ENCODE measurements at places on chromosomes 11 and 22.

DNA sequence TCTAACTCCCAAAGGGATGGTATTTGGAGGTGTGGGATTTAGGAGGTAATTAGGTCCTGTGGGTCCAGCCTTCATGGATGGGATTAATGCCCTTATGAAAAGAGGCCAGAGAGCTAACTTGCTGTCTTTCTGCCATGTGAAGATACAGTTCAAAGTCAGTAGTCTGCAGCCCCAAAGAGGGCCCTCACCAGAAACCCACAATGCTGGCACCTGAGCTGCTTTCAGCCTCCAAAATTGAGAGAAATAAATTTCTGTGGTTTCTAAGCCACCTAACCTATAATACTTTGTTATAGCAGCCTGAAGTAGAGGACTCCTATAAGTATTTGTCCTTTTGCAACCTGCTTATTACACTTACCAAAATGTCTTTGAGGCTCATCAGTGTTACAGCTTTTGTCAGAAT lies 16.2 kb downstream of the ATM start:
- DNase-seq: no peak

- DNase-seq: no peak
These were observed 15.3 kb downstream of the MICAL2 start for GRCh38 chr11:12125609-12126149.

- DNase-seq: no peak
These were observed 1.9 kb downstream of the SMTNL1 start for GRCh38 chr11:57539342-57539741.

- DNase-seq: no peak
These were observed 59.7 kb upstream of the BARX2 start for GRCh38 chr11:129315781-129316579.

- DNase-seq: no peak
These were observed 77.7 kb downstream of the GAB2 start for GRCh38 chr11:78339945-78340344.

DNA sequence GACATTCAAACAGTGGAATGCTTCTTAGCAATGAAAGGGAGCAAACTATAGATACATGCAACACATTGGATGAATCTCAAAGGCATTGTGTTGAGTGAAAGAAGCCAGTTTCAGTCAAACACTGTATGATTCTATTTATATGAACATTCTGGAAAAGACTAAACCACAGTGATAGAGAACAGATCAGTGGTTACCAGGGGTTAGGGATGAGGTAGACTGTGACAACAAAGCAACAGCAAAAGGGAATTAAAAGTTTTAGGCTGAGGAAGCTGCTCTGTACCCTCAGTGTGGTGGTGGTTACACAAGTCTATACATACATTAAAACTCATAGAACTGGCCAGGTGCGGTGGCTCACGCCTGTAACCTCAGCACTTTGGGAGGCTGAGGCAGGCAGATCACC lies 23.0 kb downstream of the FDX1 start:
- no peak for DNase-seq

DNA sequence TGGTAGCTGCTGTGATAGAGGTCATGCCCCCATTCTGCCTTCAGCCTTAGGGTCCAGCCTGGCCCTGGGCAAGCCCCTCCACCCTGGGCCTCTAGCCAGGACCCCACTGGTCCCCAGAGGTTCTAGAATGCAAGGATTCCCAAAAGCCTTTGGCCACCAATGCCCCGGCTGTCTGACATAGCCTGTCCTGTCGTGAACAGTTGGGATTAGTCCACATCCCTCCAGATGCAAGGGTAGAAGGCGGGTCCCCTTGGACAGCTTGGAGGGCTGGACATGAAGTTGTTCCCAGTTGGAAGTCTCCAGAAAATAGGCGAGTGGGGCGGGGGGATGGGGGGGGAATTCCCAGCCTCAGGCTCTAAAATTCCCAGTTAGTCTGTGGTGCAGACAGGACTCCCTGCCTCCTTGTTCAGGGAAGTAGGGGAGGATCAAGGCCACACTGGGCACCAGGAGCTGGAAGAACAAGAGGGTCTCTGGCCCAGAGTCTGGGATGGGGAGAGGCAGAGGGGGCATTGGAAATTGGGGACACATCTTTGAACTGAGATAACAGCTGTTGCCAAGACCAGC lies 5.2 kb upstream of the ADORA2A start:
- DNase-seq: no peak

DNA sequence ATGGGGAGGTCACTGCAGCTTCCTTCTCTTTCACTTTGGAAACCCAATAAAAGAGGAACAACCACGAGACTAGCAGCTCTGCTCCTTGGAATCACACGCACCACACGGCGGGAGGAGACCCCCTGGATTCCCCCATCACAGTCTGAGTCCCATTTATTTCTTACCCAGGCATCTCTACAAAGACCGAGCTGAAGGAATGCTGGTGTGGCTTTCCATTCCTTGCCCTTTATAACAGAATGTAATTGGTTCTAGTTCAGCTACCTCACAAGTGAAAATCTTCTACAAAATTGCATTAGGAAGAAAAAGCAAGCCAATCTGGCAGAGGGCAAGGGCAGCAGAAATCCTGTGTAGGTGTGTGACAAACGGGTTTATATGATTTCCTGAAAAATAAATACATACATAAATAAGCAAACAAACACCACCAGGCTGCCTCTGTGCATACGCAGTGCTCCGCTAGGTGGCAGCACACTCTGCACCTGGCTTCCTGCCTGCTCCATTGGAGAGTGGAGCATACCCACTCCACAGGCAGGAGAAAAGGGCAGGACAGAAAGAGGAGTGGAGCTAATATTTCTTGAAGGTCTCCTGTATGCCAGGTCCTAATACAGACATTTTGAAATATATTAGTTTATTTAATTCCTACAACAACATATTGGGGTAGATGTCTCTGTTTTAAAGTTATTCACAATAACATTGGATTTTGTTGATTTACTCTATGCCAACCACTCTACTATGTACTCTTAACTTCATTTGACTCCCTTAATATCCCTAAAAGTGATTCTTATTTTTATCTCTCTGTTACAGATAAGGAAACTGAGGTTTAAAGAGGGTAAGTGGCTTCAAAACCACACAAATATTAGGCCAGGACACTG lies 673.1 kb downstream of the KCNA4 start:
- no peak for DNase-seq

DNA sequence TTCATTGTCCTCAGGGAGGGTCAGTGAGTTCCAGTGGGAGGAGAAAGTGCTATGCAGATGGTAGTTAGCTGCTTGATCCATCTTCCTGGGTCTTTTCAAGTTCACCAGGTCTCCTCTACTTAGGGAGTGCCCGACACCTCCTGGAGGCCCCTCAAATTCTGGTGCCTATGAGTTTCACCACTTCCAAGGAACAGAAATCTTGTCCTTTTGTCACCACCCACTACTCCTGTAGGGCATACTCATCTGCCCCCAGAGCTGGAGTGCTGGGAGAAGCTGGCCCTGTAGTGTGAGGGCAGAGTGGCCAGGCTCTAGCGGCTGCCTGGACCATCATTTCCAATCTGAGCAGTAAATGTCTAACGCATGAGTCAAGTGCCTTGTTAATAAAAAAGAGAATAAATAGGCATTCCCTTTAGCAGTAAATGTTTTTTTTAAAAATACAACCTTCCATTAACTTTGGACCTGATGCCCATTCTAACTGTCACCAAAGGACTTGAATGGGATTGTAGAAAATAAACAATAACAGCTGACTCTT lies 12.5 kb downstream of the IRAG1 start:
- no peak for DNase-seq
